ENCODE measurements at places on chromosomes 2 and 18. TPM values are rescaled to one million over a fixed set of nuclear protein-coding genes. Genes with fewer than 3 reads are reported as not detected.

FEV gene
- total RNA-seq = not detected

ERICH2 gene
- total RNA-seq = not detected

GRCh38 chr18:9914584-9915290 lies 921 bp downstream of the VAPA start:
- DNase-seq = peak; percentile 89

DNA sequence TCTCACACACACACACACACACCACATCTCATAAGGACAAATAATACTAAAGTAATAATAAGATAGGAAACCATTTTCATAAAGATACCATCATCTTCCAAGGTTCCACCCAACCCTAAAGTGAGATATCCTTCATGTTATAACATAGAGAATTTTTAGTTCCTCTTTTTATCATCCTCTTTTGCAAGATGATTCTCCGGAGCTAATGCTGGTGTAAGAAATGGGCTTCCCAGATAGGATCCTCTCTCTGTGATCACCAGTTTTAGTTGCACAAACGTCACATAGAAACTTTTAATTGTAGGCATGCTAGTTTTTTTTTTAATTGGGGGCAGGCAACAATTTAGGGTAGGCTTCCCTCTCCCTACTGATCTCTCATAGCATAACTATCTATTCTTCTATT lies 49.6 kb downstream of the ARHGAP25 start:
- no peak for DNase-seq

GRCh38 chr2:158618891-158619490 lies 162.2 kb downstream of the PKP4 start:
- no peak for DNase-seq

- DNase-seq = no peak
Measured at GRCh38 chr2:165678882-165679281, 115.2 kb downstream of the GALNT3 start.

GRCh38 chr2:233062451-233062850 lies 2.3 kb downstream of the INPP5D start:
- no peak for DNase-seq

- no peak for DNase-seq
Measured at GRCh38 chr2:65658881-65659280, 226.5 kb upstream of the SPRED2 start.

GRCh38 chr2:127321303-127321702 lies 27.4 kb upstream of the ERCC3 start:
- no peak for DNase-seq

DNA sequence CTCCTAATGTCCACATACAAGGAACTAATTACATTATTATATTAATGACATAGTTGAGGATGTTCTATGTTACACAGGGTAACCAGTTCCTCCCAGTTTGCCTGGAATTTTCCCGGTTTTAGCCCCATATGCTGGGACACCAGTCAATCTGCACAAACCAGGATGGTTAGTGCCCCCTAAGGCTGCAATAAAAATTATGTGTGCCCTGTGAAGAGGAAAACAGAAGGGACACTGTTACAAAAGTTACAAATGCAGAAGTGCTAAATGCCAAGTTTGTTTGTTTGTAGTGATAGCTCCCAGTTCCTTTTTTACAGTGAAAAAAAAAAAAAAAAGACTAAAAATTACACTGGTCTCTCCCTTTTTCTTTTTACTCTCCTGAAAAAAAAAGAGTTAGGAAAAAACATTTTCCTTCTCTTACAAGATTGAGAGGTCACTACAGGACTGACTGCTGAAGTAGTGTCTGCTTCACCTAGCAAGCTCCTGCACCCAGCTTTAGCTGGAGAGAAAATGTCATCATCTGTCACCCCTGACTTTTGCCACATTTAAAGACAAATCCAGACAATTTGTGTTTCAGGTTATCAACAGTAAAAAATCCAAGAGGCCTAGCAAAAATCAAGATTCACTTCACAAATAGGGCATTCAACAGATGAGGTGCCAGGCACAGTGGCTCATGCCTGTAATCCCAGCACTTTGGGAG lies 3.2 kb downstream of the ANKRD44 start:
- DNase-seq = no peak

DNA sequence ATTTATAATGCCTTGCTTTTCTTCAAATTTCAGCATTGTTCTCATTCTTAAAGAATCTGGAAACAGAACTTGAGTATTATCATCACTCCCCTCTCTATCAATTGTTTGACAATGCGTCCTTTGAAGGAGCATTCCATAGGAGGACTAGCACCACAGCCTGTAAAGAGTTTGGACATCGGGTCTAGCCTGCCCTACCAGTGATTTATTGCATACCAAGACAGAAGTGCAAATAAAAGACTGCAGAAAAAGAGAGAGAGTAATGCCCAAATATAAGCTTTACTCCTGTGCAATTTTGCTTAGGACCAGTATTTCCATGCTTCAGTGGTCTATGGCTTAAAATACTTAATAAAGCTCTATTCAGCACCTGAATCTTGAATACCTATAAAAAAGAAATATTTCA lies 55.4 kb upstream of the MAP2 start:
- DNase-seq = no peak
